ENCODE measurements at places on chromosomes 7 and 10.
A peak's percentile ranks its signal among the peaks of the same experiment; 100 is the strongest.

DNA sequence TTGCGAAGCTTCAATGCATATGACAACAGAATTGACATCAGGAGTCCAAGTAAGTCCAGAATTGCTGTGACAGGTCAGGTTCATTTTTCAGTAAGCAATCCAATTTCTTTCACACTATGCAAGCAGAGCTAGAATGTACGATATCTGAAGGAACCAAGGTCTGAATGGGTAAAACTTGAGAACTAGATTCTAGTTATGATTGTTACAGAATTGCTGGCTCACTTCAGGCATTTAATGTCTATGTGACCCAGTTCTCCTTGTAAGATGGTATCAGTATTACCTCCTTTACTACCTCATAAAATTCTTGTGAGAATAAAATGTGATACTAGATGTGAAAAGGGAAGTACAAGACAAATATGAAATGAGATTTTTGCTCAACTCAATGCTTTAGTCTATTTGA is 159.6 kb downstream of the GPR158 start:
- DNase-seq = no peak

DNA sequence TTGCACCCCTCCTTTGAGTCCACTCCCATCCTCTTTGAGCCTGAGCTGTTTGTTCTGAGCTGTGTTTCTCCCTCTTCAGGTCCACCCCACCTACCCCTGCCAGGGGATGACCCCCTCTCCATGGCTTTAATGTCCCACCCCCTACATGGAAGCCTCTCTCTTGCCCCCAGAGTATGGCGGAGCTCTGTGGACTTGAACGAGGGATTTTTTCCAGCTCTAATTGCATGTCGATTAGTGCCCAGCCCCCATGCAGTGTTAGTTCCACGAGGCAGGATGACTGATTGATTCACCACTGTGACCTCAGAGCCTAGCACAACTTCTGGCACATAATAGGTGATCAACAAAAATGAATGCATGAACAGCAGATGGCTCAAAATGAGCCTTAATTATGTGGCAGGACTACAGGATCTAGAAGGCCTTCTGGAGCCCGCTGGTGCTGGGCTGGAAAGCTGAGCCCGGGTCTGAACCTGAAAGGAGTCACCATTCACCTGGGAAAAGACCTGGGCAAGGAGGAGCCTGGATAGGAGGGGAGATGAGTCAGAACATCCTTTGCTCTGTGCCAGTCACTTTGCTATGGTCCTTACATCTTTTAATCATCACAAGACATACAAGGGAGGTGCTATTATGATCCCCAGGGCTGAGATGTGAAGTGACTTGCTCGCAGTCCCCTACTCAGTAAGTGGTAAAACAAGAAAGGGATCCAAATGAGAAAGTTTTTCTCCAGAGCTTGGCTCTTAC is 17.1 kb upstream of the SLC18A2 start:
- no peak for DNase-seq

- DNase-seq = no peak
These were observed 116.8 kb downstream of the IQUB start for GRCh38 chr7:123417580-123417979.

- DNase-seq = no peak
These were observed 8.2 kb downstream of the CUTC start for GRCh38 chr10:99740260-99740659.

- DNase-seq = no peak
These were observed 3.6 kb upstream of the TLL2 start for GRCh38 chr10:96517284-96517683.

DNA sequence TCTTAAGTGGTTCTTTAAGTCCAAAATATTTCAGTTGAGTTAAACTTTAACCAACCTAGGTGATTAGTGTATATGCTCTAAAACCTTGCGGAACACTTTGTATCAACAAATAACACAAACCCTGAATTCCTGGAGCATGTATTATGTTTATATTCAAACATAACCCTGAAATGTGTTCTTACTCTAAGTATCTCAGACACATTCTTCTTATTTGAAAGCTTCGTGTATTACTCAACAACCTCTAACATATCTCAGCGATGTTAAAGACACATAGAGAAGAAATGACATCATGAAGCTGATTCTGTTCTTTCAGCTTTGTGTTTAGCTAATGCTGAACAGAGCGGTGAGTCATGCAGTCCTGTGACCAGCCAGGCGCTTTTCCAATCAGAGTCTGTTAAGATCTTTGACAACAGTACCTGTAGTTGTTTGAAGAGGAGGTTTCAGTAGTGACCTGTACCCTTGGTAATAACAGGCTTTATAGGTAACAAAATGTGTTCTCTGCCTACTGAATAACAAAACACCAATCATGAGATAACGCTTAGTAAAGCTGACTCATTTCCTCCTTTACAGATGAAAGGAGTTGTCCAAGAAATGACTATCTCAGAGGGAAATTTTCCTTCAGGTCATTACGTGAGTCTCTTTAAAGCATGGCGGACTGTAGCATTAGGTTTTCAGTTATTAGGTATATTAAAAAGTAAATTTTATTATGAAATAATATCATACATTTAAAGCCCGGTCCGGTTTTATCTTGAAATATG is 67.3 kb upstream of the KLF6 start:
- peak; percentile 46 for DNase-seq

DNA sequence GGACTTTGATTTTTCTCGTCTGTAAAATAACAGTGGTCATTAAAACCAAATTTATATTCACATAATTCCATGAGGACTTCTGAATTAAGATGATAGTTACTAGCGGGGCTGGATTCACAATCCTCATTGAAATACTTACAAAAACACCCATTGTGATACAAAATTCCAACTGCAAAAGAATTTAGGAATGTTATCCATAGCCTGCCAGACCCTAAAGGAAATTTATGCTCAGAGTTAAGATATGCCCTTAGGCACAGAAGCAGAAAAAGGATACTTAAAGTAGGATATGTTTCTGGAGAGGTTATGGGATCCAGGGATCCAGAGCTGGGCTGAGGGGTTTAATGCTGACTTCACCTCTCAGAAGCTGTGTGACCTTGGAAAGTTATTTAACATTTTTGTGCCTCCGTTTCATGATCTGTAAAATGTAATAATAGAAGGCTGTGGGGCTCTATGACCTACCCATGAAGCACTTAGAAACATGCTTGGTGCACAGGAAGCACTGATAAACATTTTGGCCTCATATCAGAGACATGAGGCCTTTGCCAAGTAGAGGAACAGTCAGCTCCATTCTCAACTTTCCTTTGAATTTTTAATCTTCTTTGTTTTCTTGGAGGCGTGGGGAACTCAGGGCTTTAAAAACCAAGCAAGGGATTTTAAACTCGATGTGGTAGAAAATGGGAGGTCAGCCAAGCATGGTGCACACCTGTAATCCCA is 744.7 kb downstream of the KCNMA1 start:
- DNase-seq = no peak
